Activated CD4-positive, alpha-beta T cell treated with anti-CD3 and anti-CD28 coated beads, Interleukin-2, amount 50 U/mL, for 16 hours (primary cell): ENCODE measurements at places on chromosomes 16 and 17.

- no peak for DNase-seq
Measured at GRCh38 chr16:57658878-57659674, 9.0 kb upstream of the ADGRG3 start.

- DNase-seq, result peak; percentile 4
Measured at GRCh38 chr16:20243731-20244281, 83.5 kb downstream of the GP2 start.

DNA sequence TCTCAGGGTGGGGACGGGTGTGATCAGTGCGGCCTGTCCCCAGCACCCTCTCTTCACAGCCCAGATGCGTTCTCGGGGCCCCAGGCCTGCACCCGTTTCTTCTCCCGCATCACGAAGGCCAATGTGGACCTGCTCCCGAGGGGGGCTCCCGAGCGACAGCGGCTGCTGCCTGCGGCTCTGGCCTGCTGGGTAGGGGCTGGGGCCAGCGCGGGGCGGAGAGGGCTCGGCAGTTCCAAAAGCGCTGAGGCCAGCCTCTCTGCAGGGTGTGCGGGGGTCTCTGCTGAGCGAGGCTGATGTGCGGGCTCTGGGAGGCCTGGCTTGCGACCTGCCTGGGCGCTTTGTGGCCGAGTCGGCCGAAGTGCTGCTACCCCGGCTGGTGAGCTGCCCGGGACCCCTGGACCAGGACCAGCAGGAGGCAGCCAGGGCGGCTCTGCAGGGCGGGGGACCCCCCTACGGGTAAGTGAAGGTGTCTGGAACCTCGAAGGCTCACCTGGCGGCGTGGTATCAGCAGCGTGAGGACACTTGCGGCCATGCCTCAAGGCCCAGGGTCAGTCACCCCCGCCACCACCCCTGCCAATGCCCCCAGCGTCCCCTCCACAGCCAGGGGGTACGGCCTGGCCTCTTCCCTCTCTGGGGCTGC, 4.4 kb downstream of the MSLN start:
- DNase-seq, result no peak

GRCh38 chr16:82882226-82882625, 255.5 kb downstream of the CDH13 start:
- no peak for DNase-seq

DNA sequence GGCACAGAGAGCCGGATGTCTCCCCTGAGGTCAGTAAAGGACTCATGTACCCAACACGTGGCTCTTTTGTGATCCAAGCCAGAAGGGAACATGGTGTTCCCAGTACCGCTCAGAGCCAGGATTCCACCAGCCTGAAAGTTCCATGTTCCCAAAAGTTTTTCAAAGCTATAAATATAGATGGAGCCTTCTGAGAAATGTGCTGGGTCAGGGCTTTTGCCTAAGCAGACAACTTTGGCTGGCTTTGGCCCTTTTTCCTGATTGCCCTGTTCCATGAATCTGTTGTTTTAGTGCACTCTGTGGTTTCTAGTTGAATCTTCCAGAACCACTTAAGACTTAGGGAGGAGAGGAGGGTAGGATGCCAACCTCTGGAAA, 128.5 kb upstream of the HS3ST2 start:
- no peak for DNase-seq

GRCh38 chr17:47785538-47786123, 36.0 kb downstream of the OSBPL7 start:
- no peak for DNase-seq

GRCh38 chr17:2137342-2138098, 82.6 kb downstream of the HIC1 start:
- no peak for DNase-seq

DNA sequence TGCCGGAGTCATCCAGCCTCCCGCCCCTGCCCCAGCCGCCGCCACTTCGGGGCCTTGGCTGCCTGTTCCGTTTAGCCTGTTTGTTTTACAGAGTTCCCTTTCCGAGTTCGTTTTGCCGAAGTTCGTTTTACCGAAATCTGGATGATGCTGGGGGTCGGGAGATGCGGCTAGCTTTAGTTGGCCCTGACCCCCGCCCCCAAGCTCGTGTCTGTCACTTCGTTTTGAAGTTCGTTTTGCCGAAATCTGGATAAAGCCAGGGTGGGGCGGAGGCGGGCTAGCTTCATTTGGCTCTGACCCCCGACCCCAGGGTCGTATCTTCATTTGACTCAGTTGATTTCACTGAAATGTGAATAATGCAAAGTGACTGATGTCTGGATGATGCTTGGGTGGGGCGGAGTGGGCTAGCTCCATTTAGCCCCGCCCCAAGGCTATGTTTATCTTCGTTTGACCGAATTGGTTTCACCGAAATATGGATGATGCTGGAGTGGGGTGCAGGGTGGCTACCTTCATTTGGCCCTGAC, 591 bp downstream of the PSMD7 start:
- DNase-seq, result peak; percentile 40

GRCh38 chr17:72053036-72053435, 67.8 kb upstream of the SOX9 start:
- no peak for DNase-seq

DNA sequence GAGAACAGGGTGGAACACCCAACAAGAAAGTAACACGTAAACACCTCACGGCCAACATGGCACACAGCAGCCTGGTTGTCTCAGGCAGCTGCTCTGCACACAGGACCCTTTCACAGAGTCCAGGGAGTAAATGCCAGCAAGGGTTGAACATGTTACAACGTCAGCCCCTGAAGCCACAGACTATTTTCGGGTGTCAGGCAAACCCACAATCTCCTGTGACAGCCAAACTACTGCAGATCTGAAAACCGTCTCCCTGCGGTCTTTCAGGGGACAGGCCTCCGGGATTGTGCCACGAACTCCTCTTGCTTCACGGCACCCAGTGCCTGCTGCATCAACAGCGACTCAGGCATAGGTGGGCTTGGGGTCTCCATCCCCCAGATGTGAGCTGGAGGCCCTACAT, 127.7 kb downstream of the XYLT1 start:
- peak; percentile 74 for DNase-seq

DNA sequence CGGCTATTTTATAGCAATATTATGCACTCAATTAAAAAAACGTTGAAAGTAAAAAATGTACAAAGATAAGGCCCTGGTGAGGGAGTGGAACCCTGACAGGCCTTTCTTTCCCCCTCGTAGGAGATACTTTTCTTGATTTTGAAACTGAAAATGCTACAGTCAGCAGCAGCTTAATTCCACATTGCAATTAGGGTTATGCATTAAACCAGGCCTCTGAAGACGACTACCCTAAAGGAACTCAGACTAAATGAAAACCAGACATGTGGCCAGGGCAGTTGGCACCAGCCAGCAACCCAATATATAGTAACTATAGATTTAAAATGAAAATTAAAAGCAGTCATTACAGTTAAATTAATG, 463.2 kb upstream of the MAF start:
- no peak for DNase-seq

- DNase-seq, result no peak
Measured at GRCh38 chr17:10743316-10744009, 13.6 kb upstream of the TMEM220 start.

DNA sequence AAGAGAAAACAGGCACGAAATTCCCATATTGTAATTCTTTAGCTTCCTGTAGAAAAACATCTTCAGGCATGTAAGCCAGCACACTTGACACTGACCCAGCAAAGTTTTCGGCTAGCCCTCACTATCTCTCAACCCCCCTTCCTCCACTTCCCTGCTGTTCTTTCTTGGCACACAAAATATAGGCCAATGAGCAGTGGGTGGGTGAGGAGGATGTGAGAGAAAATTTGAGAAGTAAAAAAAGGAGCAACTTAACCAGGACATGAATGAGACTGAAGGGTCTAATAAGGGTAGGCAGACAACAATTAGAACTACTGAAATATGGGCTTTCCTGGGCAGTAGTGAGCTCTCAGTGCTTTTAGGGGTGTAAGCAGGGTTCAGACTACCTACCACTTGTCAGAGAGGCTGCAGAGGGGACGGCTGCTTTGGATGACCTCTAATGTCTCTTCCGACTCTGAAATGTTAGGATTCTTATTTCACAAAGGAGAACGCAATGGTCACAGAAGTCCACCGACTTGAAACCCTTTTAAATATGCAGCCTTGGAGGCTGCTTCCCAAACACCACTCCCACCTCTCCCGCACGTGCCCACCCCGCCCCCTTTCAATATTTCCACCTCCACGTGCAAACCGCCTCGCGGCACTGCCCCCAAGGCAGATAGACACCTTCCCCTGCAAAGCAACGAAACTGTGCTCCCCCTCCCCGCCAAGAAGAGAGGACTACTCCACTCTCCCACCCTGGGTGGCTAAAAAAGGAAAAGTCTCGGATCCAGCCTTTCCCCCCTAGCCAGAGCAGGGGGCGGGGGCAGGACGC, 889 bp downstream of the MBTD1 start:
- peak; percentile 21 for DNase-seq

- DNase-seq, result no peak
Measured at GRCh38 chr16:77760800-77761199, 27.6 kb upstream of the VAT1L start.

- DNase-seq, result no peak
Measured at GRCh38 chr17:41633556-41634199, 9.3 kb upstream of the KRT17 start.

GRCh38 chr17:4751932-4752331, 12.2 kb upstream of the CXCL16 start:
- no peak for DNase-seq

- no peak for DNase-seq
Measured at GRCh38 chr16:83930730-83931500, 22.1 kb upstream of the OSGIN1 start.

- DNase-seq, result no peak
Measured at GRCh38 chr16:53840456-53840855, 136.5 kb downstream of the FTO start.

- no peak for DNase-seq
Measured at GRCh38 chr17:72832306-72832705, 260.2 kb downstream of the SLC39A11 start.

DNA sequence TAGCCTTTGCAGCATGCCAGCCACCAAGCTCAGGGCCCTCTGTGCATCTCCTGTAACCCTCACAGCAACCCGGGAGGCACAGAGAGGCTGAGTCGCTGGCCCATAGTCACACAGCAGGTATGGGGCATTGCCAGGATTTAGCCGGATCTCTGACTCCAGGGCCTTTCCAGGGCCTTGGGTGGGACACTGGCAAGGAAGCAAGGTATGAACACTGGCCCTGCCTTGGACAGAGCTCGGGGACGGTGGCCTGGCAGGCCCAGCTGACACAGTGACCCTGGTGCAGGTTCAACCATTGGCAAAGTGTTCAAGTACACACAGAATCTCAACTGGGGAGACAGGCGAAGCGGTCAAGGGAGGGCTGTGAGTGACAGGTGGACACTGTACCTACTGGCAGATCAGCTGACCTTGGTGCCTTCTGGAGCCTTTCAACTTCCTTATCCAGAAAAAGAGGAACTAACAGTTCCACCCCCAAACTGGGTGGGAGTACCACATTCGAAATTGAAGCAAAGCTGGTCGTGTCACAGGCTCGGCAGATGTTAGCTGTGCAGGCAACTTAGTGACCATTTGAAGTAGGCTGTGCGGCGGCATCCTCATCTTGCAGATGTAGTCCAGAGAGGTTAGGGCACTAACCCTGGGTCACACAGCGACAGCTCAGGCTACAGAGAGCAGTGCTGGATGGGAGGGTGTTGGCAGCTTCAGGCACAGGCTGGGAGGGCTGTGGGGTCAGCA, 287.4 kb downstream of the SEC14L1 start:
- no peak for DNase-seq

- DNase-seq, result no peak
Measured at GRCh38 chr17:76149214-76149613, 8.2 kb upstream of the FOXJ1 start.

GRCh38 chr16:10971560-10971961, 27.2 kb downstream of the CLEC16A start:
- DNase-seq, result peak; percentile 68

DNA sequence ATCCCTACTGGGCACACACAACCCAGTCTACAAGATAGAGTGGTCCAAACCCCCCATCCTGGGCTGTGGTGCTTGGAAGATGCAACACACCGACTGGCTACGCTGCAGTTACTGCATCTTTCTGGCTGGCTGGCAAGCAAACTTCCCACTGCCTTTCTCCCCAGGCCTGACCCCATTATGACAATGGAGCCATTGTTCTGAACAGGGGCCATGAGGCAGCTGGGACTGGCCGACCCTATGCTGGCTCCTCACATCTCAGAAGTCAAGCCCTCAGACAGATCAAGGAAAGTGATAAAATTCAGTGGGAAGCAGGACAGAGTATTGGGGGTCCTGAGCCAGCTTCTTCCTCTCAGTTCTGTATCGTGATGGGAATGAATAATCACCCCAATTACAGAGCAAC, 364.1 kb upstream of the ASIC2 start:
- DNase-seq, result no peak

DNA sequence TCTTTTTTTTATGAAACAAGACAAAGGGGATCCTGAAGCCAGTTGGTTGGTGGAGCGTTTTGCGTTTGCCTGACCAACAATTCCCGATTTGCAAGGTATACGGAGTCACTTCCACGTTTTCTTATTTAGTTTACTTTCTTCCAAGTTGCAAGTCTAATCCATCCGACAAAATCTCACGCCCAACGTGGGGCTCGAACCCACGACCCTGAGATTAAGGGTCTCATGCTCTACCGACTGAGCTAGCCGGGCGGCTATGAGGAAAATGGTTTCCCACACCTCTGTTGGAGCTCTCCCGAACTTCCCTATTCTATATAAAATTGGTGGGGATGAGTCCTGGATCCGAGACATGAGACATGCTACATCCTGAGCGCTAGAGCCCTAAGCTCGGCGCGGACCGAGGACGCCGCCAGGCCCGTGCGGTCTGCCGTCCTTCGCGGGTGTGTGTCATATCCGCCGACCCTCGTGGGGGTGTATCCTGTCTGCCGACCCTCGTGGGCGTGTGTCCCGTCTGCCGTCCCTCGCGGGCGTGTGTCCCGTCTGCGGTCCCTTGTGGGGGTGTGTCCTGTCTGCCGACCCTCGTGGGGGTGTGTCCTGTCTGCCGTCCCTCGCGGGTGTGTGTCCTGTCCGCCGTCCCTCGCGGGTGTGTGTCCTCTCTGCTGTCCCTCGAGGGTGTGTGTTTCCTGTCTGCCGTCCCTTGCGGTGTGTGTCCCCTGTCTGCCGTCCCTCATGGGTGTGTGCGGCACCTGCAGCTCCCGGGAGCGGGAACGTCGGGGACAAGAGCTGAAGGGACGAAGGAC, 22.6 kb downstream of the ZNF213 start:
- DNase-seq, result peak; percentile 89

DNA sequence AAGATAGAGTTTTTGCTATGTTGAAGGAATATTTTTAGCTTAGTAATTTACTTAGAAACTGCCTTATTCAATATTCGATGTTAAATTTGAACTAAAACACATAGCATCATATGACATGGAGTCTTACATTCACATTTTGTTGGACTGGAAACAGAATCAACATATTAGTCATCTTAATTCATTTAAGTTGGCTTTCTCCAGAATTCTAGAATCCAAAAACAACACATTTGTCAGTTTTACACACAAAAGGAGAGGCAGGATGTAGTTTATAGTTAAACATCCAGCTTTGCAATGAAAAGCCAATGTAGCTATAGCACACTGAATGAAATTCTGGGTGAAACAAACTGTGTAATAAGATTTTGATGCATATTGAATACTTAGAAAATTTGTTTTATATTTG, 43.3 kb downstream of the WWOX start:
- DNase-seq, result no peak

- peak; percentile 13 for DNase-seq
Measured at GRCh38 chr17:78532922-78533640, 44.1 kb downstream of the DNAH17 start.
